ENCODE measurements at places on chromosomes 12 and 14.

- no peak for DNase-seq
Observed at GRCh38 chr12:15605881-15606590, 183.2 kb downstream of the EPS8 start.

DNA sequence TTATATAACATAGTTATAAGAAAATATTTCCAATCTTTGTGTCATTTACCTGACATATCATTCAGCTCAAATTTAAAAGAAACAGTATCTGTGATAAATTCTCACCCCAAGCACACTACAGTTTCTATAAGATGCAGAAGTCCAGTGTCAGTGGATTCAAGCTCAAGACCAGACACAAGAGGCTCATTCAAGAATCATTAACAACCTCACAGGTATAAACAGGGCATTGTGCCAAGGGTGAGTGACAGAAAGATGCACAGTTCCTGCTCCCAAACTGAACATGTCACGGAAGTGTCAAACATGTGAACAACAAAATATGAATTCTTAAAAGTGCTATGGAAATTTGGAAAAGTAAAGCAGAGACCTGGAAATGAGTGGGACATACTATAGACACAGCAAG, 12.8 kb downstream of the ATP2B1 start:
- no peak for DNase-seq

- DNase-seq, result no peak
Observed at GRCh38 chr12:76340680-76341435, 7.4 kb downstream of the BBS10 start.

GRCh38 chr14:68633131-68633991, 159.5 kb downstream of the ZFP36L1 start:
- no peak for DNase-seq

- DNase-seq, result no peak
Observed at GRCh38 chr12:104887452-104887851, 70.6 kb downstream of the SLC41A2 start.

DNA sequence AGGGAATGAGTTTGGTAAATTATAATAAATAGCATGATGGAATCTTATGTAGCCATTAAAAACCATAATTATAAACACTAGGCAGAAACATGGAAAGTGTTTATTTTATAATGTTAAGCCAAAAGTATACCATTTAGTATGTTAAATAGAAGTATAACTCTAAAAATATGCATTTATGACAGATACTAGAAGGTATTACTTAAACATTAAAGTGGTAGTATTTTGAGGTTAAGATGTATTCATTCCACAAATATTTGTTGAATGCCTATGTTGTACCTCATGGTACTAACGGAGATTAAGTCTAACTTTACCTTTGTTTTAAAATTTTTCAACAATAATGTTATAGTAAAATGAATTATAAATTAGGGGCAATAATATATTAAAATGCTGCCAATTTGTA, 24.1 kb downstream of the TTC8 start:
- DNase-seq, result no peak

- DNase-seq, result no peak
Observed at GRCh38 chr12:66756631-66757030, 77.8 kb upstream of the GRIP1 start.

DNA sequence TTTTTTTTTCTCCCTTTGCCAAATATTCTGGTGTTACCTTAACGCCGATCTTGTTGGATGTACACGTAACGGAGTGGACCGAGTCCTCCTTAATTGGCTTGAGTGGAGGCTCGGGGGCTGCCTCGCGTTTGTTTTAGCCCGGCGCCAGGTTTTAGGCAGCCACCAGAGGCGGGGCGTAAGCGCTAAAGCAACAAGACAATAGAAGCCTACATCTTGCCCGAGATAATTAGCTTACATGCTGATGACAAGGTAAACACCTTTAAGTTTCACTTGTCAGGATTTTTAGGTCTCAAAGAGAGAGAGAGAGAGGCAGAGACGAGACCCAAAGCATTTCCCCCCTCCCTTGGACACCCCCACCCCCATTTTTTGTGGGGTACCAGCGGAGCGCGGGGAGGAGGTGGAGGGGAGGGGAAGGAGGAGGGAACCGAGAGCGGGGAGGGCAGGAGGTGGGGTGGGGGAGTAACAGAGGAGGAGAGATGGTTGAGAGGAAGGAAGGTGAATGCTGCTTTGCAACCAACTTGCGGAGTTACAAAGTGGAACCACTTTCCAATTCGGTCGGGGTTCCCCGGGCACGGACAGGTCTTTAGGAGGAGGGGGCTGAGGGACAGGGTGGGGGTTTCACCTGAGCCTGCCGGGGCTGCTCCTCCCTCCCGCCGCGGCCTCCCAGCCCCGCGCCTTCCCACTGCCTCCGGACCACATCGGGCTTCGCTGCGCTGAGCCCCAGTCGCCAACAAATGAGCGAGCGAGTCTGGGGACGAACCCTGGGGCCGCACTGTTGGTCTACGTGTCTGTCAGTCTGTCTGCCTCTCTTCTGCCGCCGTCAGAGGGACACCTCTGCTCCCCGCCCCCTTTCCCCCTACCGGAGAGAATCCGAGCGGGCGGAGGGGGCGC, at the start of gene NKX2-1:
Gene NKX2-1, minus strand, starts transcription at position 802 of the 891 bp plus-strand sequence. Its CDS starts 103 bp downstream, at position 699.
- no peak for DNase-seq
